ENCODE measurements at places on chromosomes 3 and 15. TPM values are rescaled to one million over a fixed set of nuclear protein-coding genes. Genes with fewer than 3 reads are reported as not detected.

The SERPINI2 gene
- 0.08 TPM for polyA plus RNA-seq

The GOLGA8T gene
- 0.13 TPM for polyA plus RNA-seq

The NRG4 gene
- 0.84 TPM for polyA plus RNA-seq

The SLC28A1 gene
- polyA plus RNA-seq: 0.04 TPM

The NMB gene
- polyA plus RNA-seq: 11.3 TPM

DNA sequence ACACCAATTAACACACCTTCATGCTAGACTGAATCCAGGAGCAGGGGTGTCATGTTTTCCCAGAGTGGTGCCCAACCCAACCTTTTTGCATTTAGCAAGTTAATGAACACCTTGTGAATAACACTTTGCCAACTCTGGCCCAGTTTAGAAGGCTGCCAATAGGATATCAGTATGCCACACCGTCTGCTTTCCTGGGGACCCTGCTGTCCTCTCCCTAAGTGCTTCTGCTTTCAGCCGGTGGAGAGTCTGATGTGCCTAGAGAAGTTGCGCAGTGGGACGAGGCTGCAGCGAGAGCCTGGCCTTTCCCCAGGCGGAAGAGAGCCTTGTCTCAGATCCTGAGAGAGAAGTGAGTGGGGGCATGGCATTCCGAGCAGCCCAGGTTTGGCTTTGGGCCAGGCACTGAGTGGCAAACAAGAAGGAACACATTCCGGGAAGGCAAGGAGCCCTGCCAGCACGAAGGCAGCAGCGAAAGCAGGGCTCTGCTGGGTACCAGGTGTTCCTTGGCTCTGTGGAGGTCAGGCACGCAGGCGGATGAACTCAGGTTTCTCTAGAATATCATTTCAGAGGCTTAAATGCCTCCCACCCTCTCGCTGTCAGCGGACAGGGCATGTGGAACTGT, 36.9 kb downstream of the SENP8 start:
- DNase-seq: no peak

GRCh38 chr3:120052225-120052624, 42.0 kb downstream of the GSK3B start:
- no peak for DNase-seq

- DNase-seq: no peak
Measured at GRCh38 chr3:148751461-148751860, 53.8 kb downstream of the AGTR1 start.

DNA sequence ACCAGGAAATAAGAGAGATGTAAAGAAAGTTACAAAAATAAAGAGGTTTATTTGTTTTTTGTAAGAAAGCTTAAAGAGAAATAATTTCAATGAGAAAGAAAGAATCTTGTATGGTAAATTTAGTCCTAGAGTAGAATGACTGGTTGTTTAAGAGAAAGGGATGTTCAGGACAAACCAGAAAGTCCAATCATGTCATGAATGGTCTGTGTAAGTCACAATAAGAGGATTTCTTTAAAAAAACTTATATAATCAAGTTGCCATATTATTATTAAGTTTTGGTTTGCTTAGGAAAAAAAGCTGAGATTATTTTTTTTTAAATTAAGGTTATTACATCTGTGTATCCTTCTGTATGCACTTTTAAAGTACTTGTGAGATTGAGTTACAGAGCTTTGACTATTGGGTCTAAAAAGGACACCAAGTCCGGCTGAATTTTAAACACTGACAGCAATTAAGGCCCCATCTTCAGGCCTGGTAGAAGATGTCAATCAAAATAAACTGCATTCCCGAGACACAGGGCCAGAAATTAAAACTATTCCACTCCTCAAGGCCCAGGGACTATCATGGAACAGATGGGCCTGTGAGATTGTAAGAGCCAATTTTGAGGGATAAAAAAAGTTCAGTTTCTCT, 12.2 kb downstream of the ERICH6 start:
- DNase-seq: no peak

GRCh38 chr3:53490459-53490968, 3.9 kb upstream of the CACNA1D start:
- no peak for DNase-seq

All from urinary bladder (tissue), 4 donors.